ENCODE measurements at places on chromosomes 16 and 17.

- no peak for DNase-seq
These were observed 12.4 kb upstream of the TAC4 start for GRCh38 chr17:49859991-49860953.

GRCh38 chr16:993731-994130 is 12.2 kb downstream of the SOX8 start:
- no peak for DNase-seq

DNA sequence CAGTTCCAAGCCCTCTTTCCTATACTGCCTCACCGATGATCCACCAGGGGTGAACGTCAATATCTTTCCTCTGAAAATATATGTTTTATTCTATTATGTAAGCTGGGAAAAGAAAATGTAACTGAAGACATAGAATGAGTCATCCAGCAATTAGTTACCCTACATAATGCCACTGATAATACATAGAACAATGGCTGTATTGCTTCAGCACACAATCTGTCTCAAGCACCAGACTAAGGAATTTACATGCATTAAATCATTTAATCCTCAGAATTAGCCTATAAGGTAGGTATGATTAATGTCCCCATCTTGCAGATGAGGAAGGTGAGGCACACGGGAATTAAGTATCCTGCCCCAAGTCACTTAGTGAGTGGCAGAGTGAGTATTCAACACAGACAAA is 472.8 kb downstream of the TOX3 start:
- no peak for DNase-seq

DNA sequence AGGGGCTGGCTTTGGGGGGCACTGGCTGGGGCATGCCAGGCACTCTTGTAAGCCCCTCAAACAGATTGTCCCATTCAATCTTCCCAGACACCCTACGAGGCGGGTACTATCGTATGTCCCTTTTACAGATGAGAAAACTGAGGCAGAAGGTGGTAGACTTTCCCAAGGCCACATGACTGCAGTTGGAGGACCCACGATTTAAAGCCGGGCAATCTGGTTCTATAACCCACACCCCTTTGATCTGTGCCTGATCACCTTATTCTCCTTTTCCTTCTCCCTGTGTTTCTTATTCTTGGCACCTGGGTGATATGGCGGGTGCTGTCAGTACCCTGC is 146.3 kb upstream of the IRX3 start:
- no peak for DNase-seq

DNA sequence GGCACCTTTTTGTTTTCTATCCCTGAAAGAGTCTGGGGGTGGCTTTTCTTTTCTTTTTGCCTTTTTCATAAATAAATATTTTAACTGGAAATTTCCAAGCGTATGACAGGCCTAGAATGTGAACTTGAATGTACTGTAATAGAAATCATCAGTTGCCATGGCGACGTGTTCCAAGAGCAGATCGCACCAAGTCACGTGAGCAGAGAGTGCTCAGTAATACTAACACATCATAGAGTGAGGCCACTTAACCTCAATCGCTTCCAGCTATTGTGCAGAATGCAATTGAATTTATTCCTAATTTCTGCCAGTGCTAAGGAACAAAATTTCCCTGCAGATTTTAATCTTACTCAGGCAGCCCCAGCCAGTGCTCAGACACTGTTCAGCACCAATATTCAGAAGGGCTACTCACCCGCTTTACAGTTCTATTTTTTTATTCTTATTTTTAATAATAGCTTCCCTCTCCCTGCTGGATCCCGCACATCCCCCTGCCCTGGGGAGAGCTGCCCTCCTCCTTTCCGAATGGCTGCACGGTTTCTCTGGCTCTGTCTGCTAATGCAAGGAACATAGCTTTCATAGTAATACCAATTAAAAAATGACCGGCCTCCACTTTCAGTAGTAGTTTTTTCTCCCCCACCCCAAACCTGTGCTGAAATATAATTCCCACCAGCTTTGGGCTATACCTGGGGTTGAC is 26.2 kb upstream of the PMFBP1 start:
- DNase-seq = no peak

GRCh38 chr16:74020095-74020670 is 276.4 kb upstream of the PSMD7 start:
- no peak for DNase-seq

- DNase-seq = no peak
These were observed 44.0 kb downstream of the PRAC1 start for GRCh38 chr17:48678141-48678971.

DNA sequence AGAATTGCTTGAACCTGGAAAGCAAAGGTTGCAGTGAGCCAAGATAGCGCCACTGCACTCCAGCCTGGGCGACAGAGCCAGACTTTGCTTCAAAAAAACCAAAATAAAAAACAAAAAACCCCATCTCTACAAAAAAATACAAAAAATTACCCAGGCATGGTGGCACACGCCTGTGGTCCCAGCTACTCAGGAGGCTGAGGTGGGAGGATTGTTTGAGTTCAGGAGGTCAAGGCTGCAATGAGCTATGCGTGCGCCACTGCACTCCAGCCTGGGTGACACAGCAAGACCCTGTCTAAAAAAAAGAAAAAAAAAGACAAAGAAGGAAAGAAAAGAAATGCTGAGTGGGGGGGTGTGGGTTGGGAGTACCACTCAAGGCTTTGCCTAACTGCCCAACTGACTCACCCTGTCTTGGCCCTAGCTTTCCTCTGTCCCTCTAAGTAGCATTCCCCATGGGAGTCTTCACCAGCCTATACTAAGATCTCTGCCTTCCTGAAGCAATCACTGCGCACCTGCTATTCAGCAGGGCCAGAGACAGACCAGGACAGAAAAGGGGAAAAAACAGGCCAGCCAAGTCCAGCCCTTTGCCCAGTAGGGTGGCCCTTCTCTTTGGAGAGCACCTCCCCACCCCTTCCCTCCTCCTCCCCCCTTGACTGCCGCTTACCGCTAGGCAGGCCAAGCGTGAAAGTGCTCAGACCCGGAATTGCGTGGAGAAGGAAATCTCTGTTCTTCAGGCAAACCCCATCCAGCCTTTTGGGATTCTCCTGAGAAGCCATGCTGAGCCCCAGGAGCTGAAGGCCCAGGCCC is 45.8 kb downstream of the RTN4RL1 start:
- no peak for DNase-seq

DNA sequence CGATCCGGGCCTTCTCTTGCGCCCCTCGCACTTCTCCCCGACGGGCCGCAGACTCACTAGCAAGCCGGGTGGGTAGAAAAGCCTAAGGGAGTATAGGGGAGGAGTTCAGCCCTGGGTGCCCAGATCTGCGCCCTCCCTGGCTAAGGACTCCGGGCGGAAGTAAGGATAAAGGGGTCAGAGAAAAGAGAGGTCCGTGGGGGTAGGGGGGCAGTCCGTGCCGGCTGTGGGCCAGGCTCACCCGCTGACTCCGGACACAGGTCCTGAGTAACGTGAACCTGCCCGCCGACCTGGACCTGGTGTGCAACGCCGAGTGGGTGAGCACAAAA is 1.8 kb downstream of the NAGS start:
- DNase-seq = no peak

GRCh38 chr17:77701996-77702395 is 256.5 kb upstream of the TNRC6C start:
- no peak for DNase-seq
